ENCODE measurements at places on chromosomes 4 and X.

- no peak for DNase-seq
Observed at GRCh38 chrX:120775959-120776358, 99.7 kb downstream of the CT47B1 start.

GRCh38 chr4:150679765-150680343 is 97.9 kb downstream of the MAB21L2 start:
- DNase-seq: no peak

- no peak for DNase-seq
Observed at GRCh38 chr4:106530024-106530361, 161.4 kb upstream of the GIMD1 start.

- DNase-seq: no peak
Observed at GRCh38 chr4:1971456-1972200, 37.1 kb downstream of the NELFA start.

DNA sequence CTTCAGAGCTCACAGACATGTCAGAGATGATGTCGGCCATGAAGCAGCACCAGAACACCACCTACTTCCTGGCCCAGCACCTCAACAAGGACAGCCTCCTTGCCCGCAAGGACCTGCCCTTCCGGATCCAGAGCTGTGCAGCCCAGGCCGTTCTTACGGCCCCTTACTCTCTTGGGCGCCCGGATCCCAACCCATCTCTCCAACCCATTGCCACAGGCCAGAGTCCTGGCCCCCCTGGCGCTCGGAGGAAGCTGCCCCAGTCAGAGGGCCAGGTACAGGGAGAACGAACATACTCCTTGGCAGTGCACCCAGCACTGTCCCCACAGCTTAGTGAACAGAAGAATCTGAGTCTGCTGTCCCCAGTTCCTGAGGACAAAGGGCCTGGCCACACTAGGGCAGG is 27.9 kb upstream of the PRPS1 start:
- DNase-seq: no peak

DNA sequence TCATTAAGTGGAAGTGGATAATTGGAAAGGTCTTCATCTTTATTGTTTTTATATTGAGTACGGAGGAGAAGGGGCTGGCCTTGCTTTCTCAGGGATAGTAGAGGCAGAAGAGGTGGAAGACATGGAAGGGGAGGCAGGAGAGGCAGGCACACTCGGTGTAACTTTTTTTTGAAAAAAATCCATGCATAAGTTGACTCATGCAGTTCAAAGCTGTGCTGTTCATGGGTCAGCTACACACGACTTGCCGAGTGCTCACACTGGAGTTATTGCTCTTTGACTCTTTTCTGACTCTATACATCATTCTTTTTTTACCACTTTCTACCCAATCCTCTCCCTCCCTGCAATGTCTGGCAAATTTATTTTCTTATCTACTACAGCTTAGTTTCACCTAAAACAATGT is 158.3 kb upstream of the AADAT start:
- DNase-seq: no peak
